ENCODE measurements at places on chromosomes 16 and 17.

- peak; percentile 89 for DNase-seq
Observed at GRCh38 chr17:77424585-77425344, 284.0 kb downstream of the SEC14L1 start.

- no peak for DNase-seq
Observed at GRCh38 chr16:57148481-57148880, 37.4 kb downstream of the PSME3IP1 start.

- no peak for DNase-seq
Observed at GRCh38 chr17:49873466-49873865, 25.6 kb upstream of the TAC4 start.

DNA sequence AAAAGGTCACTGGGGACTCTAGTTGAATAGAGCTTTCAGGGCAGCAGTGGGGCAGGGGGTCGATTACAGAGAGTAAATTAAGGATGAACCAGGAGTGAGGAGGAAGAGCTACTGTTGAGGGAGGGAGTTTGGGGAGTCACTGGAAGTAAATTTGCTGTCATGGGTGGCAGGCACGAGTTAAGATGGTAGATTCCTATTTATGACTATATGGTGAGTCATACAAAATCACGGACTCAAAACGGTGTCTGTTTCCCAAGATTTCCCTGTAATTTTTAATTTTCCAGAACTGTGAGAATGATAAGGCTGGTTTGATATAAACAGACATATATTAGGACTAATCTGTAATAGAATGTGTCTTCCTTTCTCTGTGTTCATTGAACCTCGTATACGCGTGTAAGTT lies 287.6 kb upstream of the GOT2 start:
- no peak for DNase-seq

DNA sequence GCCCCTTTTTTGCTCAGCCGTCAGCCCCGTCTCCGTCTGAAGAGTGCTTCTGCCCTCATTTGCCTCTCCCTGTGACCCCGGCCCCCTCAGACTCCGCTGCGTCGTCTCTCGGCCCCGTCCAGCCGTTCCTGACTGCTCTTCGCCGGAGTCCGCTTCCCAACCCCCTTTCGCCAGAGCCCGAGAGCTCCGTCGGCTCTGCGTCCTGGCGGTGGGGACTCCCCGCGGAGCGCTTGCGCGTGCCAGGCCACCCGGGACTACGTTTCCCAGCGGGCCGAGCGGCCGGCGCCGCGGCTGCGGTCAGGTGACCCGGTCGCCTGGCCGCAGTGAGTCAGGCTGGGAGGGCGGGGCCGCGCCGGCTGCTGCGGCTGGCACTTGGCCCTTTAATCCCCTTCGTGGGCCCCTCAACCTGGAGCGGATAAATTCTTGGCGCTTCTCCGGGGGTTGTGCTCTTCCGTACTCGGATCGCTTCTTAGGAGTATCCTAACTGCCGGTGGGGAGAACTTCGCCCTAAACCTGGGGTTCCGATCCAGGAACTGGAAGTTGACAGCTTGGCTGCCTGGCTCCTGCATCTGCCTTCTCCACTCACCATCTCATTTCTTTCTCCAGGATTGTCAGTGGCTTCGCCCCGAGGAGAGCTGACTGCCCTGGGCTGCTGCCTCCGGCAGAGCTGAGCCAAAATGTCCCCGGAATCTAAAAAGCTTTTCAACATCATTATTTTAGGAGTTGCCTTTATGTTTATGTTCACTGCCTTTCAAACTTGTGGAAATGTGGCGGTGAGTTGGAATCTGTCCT lies at the start of gene MFSD11:
TSS of gene MFSD11 (plus strand) at position 444 of the 792 bp plus-strand sequence. CDS start at position 678, 234 bp downstream.
- peak; percentile 97 for DNase-seq

DNA sequence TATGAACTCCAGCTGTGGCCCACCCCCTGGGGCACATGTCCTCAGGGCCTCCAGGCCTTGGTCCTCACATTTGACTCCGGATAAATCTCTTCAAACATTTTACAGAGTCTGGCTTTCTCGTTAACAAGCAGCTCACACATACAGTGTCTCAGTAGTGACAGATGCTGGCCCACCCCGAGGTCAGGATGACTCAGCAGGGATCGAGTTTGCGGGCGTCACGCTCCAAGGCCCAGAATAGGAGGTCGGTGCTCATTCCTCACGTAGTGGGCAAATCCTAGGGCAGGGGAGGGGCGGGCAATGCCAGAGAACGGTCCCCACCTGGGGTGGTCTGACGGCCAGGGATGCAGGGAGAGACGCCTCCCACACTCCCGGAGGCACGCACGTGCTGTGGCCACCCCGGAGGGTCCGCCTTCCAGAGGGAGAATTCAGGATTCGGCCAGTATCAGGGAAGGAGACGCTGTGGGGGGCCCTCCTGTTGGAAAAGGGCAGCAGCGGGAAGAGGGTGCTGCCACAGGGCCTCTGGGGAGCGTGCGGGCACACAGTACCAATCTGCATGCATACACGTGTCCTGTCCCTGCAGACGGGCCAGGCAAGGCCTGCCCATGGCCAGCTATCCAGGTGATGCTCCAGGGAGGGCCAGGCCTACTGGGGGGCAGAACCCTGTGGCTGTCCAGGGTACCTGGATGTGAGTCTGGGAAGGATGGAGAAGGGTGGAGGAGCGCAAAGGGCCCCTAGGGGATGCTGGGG lies 8.6 kb downstream of the SLC7A5 start:
- no peak for DNase-seq

GRCh38 chr17:37490638-37491614 lies 1.2 kb downstream of the DUSP14 start:
- peak; percentile 55 for DNase-seq

- DNase-seq = no peak
Observed at GRCh38 chr17:39744075-39744835, 6.5 kb downstream of the GRB7 start.

GRCh38 chr17:73342541-73343167 lies 30.9 kb upstream of the CDC42EP4 start:
- DNase-seq = peak; percentile 23

DNA sequence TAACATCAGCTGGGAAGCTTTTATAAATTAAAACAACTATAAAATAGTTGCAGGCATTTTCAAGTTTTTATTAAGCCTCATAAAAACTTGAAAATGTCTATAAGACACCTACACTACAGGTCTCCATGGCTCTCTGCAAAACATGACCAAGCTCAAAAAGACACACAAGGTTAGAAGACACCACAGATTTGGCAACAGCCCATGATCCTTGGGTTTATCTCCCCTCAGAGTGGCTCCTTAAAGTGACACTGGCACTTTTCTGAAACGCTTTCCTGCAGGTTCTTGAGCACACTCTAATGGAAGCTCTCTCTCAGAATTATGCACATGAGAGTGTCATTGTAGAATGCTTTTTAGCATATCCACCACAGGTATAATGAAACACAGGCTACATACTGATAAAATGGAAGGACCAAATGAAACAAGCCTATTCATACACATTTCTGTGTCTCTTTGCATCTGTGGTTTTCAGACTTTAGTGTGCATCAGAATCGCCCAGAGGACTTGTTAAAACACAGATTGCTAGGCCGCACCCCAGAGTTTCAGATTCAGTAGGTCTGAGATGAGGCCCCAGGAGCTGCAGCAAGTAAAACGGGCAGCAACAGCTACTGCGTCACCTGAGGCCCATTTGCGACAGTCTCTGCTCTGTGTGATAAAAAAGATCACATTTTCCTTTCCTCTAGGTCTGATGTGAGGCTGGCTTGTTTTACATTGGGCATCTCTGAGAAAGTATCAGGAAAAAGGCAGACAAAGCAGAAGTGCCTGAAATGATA lies 75.0 kb upstream of the WSB1 start:
- no peak for DNase-seq

DNA sequence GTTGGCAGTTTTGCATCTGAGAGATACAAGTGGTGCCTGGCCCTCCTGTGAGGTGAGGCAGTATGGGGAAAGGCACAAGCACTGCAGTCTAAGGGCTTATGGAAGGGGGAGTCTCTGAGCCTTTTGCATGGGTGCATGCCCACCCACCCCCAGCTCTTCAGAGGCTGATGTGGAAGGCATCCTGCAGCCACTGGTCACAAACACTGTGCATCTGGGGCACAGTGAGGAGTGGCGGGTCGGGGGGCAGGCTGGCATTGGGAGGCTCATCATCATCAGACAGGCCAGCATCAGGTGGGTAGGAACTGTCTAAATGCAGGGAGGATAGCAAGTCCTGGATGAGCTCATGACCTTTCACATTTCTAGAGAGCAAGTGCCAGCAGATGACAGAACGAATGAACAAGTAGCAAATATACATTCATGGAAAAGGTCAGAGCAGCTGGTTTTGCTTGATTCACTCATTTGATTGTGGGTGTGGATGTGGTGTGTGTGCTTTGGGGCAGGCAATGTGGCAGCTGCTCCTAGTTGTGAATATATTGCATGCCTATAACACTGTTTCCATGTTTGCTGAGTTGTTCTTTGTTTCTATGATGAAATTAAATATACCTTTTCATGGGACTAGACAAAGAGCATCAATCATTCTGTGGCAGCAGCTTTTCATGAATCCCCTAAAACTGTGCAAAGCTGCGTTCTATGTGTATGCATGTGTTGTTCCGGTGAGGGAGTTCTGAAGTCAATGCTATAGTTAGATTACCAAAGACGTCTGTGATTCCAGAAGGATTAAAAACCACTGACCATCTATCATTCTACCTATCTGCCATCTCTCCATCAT lies 29.2 kb downstream of the TRIM25 start:
- no peak for DNase-seq

GRCh38 chr16:50719401-50720337 lies 22.2 kb upstream of the CYLD start:
- DNase-seq = no peak

GRCh38 chr17:46192439-46193150 lies 634 bp downstream of the KANSL1 start:
- DNase-seq = peak; percentile 58

DNA sequence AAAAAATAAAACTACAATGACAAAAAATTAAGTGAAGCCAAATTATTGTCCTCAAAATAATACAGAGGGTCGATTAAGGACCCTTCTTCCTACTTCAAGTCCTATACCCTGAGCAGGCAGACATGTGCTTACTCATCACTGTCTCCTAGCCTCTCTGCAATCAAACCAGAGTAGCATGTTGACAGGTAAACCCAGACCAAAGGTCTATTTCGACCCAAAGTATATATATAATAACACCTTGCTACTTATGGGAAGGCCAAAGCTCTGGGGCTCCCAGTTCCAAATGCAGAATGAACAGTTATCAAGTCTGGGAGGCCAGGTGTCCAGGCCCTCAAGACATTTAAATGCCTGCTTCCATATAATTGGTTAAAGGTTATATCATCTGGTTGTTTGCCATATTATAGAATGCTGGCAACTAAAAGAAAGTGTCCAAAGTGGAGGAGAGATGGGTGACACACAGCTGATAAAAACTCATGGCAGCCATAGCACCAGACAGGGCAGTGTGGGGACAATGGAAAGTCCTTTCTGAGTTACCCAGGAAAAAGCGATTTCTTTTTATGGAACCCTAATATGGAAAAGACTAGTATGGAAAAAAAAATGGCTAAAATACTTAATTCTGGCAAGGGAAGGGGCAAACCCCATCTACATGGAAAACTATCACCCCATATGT lies 53.6 kb downstream of the N4BP1 start:
- no peak for DNase-seq

GRCh38 chr16:3161235-3162018 lies 26.6 kb upstream of the OR1F1 start:
- no peak for DNase-seq

DNA sequence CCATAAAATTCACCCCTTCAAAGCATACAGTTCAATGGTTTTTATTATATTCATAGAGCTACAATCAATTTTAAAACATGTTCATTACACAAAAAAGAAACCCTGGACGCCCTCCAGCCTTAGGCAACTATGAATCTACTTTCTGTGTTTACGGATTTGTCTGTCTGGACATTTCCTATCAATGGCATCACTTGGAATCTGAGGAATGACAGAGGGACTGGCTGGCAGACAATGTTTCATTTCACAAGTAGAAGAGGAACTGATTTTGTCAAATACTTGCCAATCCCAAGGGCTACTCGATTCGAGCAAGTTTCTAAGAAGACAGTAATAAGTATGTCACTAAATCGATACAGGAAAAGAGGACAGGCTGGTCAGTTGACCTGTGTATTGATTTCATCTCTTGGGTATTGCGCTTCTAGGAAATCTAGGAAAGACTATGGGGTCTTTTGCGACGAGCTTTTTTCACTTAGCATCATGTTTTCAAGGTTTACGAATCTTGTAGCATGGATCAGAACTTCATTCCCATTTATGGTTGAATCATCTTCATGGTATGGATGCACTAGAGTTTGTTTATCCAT lies 56.6 kb downstream of the RGS9 start:
- no peak for DNase-seq

GRCh38 chr16:4631444-4631843 lies 6.8 kb downstream of the MGRN1 start:
- DNase-seq = no peak

DNA sequence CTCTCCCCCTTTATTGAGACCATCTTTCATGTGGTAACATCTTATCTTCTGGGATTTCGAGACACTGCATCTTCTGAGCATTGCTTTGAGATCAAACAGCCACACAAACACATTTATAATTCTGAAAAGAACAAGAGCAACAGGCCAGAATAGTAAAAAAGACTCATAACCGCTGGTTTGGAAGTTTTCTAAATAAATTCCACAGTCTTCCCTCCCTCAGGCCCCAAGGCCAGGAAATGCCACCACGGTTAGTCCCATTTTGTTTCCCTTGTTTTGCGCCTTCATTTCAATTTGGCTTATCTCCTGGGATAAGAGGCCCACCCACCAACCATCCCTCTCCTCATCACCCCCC lies 25.3 kb downstream of the LITAF start:
- no peak for DNase-seq

DNA sequence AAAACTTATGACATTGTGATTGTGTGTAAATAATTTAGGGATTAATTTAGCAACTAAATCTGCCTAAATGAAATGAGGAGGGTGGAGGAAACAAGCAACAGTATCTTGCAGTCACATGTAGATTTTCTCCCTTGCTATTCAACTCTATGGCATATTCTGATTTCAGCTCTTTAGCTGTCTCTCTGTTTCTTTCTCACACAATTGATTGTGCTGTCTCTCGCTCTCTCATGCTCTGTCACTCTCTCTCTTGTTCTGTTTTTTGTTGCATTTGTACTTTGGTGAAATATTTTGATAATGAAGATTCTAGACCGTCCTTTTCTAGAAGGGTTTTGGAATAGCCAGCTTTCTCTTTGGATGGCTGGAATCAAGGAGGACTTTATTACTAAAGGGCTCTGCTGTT lies 70.6 kb downstream of the BCAS3 start:
- DNase-seq = no peak

- DNase-seq = no peak
Observed at GRCh38 chr16:3859889-3860288, 20.6 kb downstream of the CREBBP start.

GRCh38 chr17:50027172-50027880 lies 28.6 kb upstream of the ITGA3 start:
- DNase-seq = peak; percentile 5

DNA sequence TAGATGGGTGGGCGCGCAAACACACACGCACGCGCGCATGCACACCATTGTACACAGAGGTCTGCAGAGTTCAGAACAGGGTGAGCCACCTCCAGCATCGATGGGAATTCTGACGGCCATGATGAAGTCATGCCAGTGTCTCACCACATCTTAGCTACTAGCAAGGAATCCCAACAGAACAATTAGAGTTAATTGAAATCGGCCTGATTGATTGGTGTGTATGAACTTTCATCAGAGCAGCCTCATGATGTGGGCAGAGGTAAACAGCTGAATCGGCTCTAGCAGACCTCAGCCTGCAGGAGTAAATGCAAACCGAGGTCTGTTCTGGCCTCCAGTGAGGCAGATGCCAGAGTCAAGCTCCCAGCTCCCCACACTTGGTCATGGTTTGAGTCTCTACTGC lies 200.6 kb downstream of the CBLN1 start:
- DNase-seq = no peak

- no peak for DNase-seq
Observed at GRCh38 chr17:19414396-19415280, 3.6 kb downstream of the RNF112 start.
